ENCODE measurements at places on chromosomes 1 and 21. TPM values are rescaled to one million over a fixed set of nuclear protein-coding genes. Genes with fewer than 3 reads are reported as not detected.
A peak's percentile ranks its signal among the peaks of the same experiment; 100 is the strongest.

Gene C8B
- polyA plus RNA-seq = not detected

GRCh38 chr1:2778220-2778592, 23.3 kb downstream of the TTC34 start:
- no peaks in the 10 kb centered on the region for H3K36me3 ChIP-seq
- H3K27me3 ChIP-seq = no peaks in the 10 kb centered on the region
- H3K4me1 ChIP-seq = no peaks in the 10 kb centered on the region
- no peak for DNase-seq
- no peak overlapping the region for H3K27ac ChIP-seq
- H3K4me3 ChIP-seq = no peak overlapping the region

GRCh38 chr21:46295177-46295770, 9.1 kb downstream of the YBEY start:
- H3K27ac ChIP-seq = peak overlapping the region; percentile 53
- H3K36me3 ChIP-seq = peaks cover 11% of the 10 kb centered on the region
- DNase-seq = peak; percentile 69
- peaks cover 11% of the 10 kb centered on the region for H3K4me1 ChIP-seq
- no peak overlapping the region for H3K4me3 ChIP-seq

DNA sequence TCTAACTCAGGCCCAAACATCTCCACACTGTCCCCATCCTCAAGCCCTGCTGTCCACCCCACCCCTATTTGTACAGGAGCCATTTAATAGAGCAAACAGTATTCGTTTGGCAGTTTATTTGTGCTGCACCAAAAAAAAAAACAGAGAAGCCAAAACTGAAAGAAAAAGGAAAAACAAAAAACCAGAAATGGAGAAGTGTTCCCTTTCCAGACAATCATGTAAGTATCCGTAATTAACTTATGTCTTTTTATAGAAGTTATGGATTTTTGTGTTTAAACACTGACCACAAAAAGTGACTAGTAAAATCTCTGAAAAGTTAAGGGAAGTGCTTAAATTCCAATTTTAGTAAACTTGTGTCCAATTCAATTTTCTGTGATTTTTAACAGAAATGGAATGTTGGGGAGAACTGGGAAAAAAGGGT, 40.4 kb upstream of the ZBTB18 start:
- H3K4me1 ChIP-seq = no peaks in the 10 kb centered on the region
- no peak overlapping the region for H3K27ac ChIP-seq
- DNase-seq = no peak
- no peaks in the 10 kb centered on the region for H3K36me3 ChIP-seq
- no peak overlapping the region for H3K4me3 ChIP-seq
